ENCODE measurements at places on chromosomes 1 and 21.

DNA sequence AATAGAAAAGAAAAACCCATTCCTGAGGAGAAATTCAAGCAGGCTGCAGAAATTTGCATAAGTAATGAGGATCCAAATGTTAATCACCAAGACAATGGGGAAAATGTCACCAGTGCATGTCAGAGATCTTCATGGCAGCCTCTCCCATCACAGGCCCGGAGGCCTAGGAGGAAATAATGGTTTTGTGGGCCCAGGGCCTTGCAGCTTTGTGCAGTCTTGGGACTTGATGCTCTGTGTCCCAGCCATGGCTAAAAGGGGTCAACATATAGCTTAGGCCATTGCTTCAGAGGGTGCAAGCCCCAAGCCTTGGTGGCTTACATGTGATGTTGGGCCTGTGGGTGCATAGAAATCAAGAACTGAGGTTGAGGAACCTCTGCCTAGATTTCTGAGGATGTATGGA is 22.7 kb downstream of the RAB3GAP2 start:
- no peak for DNase-seq

- DNase-seq: peak; percentile 64
Observed at GRCh38 chr1:24536391-24536840, 19.5 kb upstream of the NCMAP start.

- no peak for DNase-seq
Observed at GRCh38 chr1:101295209-101295608, 58.4 kb downstream of the S1PR1 start.

- no peak for DNase-seq
Observed at GRCh38 chr1:233140974-233141373, 154.6 kb downstream of the PCNX2 start.

- DNase-seq: no peak
Observed at GRCh38 chr1:217525773-217526490, 105.0 kb downstream of the GPATCH2 start.

- DNase-seq: peak; percentile 78
Observed at GRCh38 chr1:44677201-44677766, 2.8 kb downstream of the ARMH1 start.

GRCh38 chr21:33201956-33202355 is 27.8 kb upstream of the IFNAR2 start:
- no peak for DNase-seq

DNA sequence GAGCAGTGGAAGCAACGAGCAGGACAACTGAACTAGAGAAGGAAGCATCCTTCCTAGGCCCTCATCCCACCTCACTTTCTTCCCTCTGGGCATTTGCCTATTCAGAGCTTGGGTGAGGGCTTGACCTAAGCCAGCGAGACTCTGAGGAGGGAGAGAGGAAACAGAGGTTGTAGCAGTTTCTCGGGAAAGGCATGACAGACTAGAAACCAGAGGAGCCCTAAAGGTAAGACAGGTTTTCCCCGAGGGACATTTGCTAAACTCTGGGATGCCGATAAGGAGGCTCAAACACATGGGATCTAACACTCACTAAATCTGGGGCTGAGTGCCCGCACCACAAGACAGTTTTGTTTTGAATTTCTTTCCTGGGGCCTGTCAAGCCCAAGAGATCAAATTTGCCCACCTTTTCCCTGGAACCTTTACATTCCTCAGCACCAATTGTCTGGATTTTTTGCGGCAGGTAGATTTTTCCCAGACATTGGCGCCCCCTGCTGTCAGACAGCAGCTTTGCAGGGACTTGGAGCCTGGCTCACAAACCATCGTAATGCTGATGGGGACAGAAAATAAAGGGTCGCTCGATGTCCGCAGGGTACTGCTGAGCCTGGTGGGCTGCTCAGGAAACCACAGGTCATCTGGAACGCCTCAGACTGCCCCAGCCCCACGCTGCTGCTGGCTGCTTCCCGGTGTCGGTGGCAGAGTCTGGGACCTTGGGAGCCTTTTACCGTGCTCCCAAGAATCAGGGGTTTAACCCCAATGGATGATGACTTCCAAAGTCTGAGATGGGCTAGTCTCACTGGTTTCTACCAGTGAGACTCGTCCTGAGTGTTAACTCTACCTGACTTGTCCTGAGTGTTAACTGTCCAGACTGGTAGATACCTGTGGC is 23.4 kb upstream of the TSPAN2 start:
- peak; percentile 52 for DNase-seq

GRCh38 chr1:114282751-114283403 is 129.2 kb upstream of the SYT6 start:
- DNase-seq: peak; percentile 93

- DNase-seq: peak; percentile 42
Observed at GRCh38 chr1:109980324-109981003, 4.1 kb upstream of the AHCYL1 start.

- no peak for DNase-seq
Observed at GRCh38 chr1:8142955-8143629, 117.0 kb upstream of the ERRFI1 start.

- DNase-seq: peak; percentile 23
Observed at GRCh38 chr1:77282187-77282865, 507 bp downstream of the AK5 start.

DNA sequence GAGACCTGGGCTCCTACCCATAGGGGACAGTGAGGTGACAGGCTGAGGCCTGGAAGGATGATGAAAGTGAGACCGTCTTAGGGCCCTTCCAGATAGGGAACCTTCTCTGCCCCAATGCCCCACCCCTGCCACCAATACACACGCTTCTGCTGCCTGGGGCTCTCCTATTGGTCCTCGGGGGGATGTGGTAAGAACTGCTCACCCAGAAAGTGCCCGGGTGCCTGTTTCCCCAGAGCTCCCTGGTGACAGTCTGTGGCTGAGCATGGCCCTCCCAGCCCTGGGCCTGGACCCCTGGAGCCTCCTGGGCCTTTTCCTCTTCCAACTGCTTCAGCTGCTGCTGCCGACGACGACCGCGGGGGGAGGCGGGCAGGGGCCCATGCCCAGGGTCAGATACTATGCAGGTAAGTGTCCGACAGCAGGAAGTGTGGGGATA is 948 bp downstream of the SEMA4A start:
- DNase-seq: peak; percentile 84

DNA sequence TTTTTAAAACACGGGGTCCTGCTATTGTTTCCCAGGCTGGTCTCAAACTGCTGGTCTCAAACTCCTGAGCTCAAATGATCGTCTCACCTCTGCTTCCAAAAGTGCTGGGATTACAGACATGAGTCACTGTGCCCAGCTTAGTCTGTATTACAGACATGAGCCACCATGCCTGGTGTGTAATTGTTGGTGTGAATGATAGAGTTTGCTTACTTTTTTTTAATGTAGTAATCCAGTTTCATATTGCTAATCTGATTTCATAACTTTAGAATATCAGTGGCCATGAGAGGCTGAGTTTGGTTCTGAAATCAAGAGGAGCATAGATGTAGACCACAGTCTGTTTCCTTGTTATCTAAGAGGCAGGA is 3.4 kb downstream of the EPB41 start:
- peak; percentile 40 for DNase-seq
